ENCODE measurements at places on chromosomes 2 and 18.

GRCh38 chr2:160868891-160869290 lies 291.3 kb upstream of the TANK start:
- H3K4me3 ChIP-seq: no peak overlapping the region
- no peak overlapping the region for H3K27ac ChIP-seq
- peaks cover 16% of the 10 kb centered on the region for H3K4me1 ChIP-seq
- DNase-seq: no peak
- H3K36me3 ChIP-seq: no peaks in the 10 kb centered on the region
- H3K27me3 ChIP-seq: no peaks in the 10 kb centered on the region

DNA sequence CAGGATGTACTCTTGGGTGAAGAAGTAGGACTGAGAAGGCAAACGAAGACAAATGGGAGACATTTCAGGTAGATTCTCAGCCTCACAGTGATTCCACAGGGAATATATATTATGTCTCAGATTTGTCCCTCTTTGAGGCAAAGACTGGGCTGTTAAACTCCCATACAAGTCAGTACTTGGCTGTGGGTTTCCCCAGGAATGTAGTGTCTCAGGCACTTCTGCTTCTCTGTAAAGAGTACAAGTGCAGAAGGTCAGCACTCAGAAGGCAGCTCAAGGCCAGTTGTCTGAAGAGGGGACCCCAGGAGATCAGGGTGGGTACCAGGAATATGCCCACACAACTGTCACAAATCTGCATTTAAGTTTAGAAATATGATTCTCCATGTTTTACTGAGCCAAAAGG lies 39.9 kb upstream of the COBLL1 start:
- no peaks in the 10 kb centered on the region for H3K4me1 ChIP-seq
- DNase-seq: no peak
- H3K4me3 ChIP-seq: no peak overlapping the region

- no peak overlapping the region for H3K4me3 ChIP-seq
- no peak for DNase-seq
- no peak overlapping the region for H3K27ac ChIP-seq
- no peaks in the 10 kb centered on the region for H3K36me3 ChIP-seq
- no peaks in the 10 kb centered on the region for H3K4me1 ChIP-seq
These were observed 593.6 kb downstream of the TMX3 start for GRCh38 chr18:68121308-68121707.

GRCh38 chr2:223920109-223920508 lies 25.0 kb downstream of the WDFY1 start:
- no peaks in the 10 kb centered on the region for H3K36me3 ChIP-seq
- no peak overlapping the region for H3K4me3 ChIP-seq
- no peak for DNase-seq
- H3K27ac ChIP-seq: no peak overlapping the region

- no peaks in the 10 kb centered on the region for H3K36me3 ChIP-seq
- H3K27me3 ChIP-seq: no peaks in the 10 kb centered on the region
- DNase-seq: no peak
- H3K27ac ChIP-seq: peak overlapping the region; percentile 56
- no peak overlapping the region for H3K4me3 ChIP-seq
- peaks cover 23% of the 10 kb centered on the region for H3K4me1 ChIP-seq
These were observed 29.8 kb downstream of the TOGARAM2 start for GRCh38 chr2:29010946-29011345.

DNA sequence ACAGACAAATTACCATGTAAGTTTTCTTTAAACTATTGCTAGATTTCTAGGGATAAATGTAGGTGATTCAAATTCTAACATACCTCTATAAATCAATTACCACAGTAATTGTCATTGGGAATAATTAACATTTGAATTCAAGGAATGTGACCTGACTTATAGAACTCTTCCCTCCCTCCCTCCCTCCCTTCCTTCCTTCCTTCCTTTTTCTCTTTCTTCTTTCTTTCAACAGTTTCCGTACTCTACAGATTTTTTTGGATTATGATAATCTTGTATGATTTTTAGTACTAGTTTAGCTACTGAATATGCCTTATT lies 18.2 kb upstream of the FTCDNL1 start:
- no peak overlapping the region for H3K27ac ChIP-seq
- no peak for DNase-seq
- no peaks in the 10 kb centered on the region for H3K4me1 ChIP-seq
- no peaks in the 10 kb centered on the region for H3K36me3 ChIP-seq

DNA sequence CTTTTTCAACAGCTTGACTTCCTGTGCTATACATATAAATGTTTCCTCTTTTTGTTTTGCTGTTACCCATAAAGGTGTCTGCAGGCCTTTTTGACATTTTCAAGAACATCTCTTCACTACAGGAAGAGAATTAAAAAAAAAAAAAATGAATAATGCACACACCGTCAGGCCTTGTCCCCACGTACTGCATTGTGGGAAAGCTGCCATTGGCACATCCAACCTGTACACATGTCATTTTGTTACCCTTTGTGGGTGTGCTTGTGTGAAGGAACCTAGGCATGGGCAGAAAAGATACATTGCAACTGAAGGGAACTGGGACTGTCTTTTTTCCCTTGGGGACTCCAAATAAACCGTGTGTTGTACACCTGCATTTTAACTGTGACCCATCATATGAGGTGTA lies 16.8 kb upstream of the TMEM37 start:
- no peak overlapping the region for H3K27ac ChIP-seq
- H3K27me3 ChIP-seq: no peaks in the 10 kb centered on the region
- no peaks in the 10 kb centered on the region for H3K4me1 ChIP-seq

DNA sequence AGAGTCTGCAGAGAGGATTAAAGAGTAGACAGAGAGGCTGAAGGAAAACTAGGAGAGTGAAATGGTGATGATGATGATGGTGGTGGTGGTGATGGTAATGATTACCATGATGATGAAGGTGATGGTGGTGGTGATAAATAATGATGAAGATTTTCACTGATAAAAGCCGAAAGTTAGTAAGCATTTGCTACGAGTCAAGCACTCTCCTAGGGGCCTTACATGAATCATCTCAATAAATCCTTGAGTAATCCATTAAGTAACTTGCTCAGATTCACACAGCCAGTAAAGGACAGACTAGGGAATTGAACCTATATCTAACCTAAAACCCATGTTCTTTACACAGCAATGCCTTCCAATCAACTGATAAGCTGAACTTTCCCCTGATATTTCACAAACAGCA lies 106.7 kb upstream of the PGAP1 start:
- no peak for DNase-seq
- H3K36me3 ChIP-seq: no peaks in the 10 kb centered on the region
- H3K4me1 ChIP-seq: peaks cover 8% of the 10 kb centered on the region
- H3K4me3 ChIP-seq: no peak overlapping the region
- no peak overlapping the region for H3K27ac ChIP-seq

DNA sequence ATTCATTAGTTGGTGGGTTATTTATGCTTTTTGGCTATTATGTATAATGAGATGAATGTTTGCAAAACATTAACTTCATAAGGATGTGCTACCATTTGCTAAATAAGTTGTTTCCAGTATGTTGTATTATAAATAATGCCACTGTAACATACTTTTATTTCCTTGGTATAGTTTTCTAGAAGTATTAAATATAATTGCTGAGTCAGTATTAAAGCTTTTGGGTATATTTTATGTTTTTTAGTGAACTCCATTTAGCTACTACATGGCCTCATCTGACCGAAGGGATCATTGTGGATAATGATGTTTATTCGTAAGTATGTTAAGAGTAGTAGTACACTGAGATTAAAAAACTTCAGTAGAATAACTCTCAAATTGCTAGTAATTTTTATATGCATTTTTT lies 73.8 kb downstream of the RAB3GAP1 start:
- no peaks in the 10 kb centered on the region for H3K27me3 ChIP-seq
- H3K4me3 ChIP-seq: no peak overlapping the region
- no peak for DNase-seq
- H3K36me3 ChIP-seq: peaks cover 39% of the 10 kb centered on the region

DNA sequence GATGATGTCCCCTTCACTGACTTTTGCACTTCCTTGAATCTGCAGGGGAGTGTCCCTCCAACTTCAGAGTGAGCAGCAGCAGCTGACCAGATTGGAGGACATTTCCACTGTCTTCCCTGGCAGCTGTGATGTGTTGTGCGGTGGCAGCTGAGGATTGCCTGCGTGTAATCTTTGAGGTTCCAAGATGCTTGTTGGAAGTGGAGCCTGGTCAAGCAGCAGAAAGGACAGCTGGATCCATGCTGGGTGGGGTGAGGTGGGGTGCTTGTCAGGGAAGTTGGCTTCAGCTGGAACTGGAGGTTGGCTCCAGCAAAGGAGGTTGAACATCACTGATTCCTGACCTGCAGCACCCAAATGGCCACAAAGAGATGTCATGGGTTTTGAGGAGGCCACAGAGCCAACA lies 64.8 kb downstream of the ST3GAL5 start:
- H3K4me1 ChIP-seq: peaks cover 11% of the 10 kb centered on the region
- no peak overlapping the region for H3K4me3 ChIP-seq
- no peaks in the 10 kb centered on the region for H3K36me3 ChIP-seq
- no peaks in the 10 kb centered on the region for H3K27me3 ChIP-seq
- no peak for DNase-seq

GRCh38 chr2:67242456-67242855 lies 154.7 kb upstream of the ETAA1 start:
- H3K36me3 ChIP-seq: no peaks in the 10 kb centered on the region
- no peaks in the 10 kb centered on the region for H3K4me1 ChIP-seq
- no peak overlapping the region for H3K27ac ChIP-seq
- no peak for DNase-seq
- H3K4me3 ChIP-seq: no peak overlapping the region

- H3K27ac ChIP-seq: peak overlapping the region; percentile 45
- no peaks in the 10 kb centered on the region for H3K27me3 ChIP-seq
- no peak overlapping the region for H3K4me3 ChIP-seq
- peaks cover 31% of the 10 kb centered on the region for H3K4me1 ChIP-seq
- no peaks in the 10 kb centered on the region for H3K36me3 ChIP-seq
These were observed 27.2 kb downstream of the EIF2AK3 start for GRCh38 chr2:88600038-88600465.

- H3K4me3 ChIP-seq: no peak overlapping the region
- H3K27ac ChIP-seq: peak overlapping the region; percentile 51
- DNase-seq: no peak
- no peaks in the 10 kb centered on the region for H3K4me1 ChIP-seq
These were observed 1.2 kb downstream of the SERPINB5 start for GRCh38 chr18:63477968-63478367.

DNA sequence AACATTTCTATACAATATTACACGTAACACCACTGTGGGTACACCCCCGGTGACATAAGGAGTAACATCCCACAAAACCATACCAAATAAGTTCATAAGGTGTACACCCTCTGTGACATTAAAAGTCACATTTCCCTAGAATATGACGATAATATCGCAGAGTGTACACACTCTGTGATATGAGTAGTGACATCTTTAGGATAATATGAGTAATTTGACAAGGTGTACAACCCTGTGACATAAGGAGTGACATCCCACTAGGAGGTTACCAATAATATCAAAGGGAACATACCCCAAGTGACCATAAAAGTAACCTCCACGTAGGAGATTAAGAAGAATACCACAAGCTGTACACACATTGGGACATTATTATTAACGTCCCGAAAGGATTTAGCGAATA lies 24.0 kb upstream of the TEX261 start:
- H3K27ac ChIP-seq: no peak overlapping the region
- no peaks in the 10 kb centered on the region for H3K27me3 ChIP-seq
- no peaks in the 10 kb centered on the region for H3K36me3 ChIP-seq
- no peak overlapping the region for H3K4me3 ChIP-seq
- H3K4me1 ChIP-seq: no peaks in the 10 kb centered on the region

- H3K4me1 ChIP-seq: no peaks in the 10 kb centered on the region
- no peak overlapping the region for H3K27ac ChIP-seq
- peaks cover 6% of the 10 kb centered on the region for H3K36me3 ChIP-seq
- no peak overlapping the region for H3K4me3 ChIP-seq
- no peaks in the 10 kb centered on the region for H3K27me3 ChIP-seq
- no peak for DNase-seq
These were observed 9.3 kb upstream of the KCNIP3 start for GRCh38 chr2:95287806-95288205.

GRCh38 chr2:80186262-80186661 lies 118.3 kb downstream of the LRRTM1 start:
- H3K27me3 ChIP-seq: no peaks in the 10 kb centered on the region
- no peak overlapping the region for H3K27ac ChIP-seq
- H3K4me3 ChIP-seq: no peak overlapping the region
- no peaks in the 10 kb centered on the region for H3K36me3 ChIP-seq

DNA sequence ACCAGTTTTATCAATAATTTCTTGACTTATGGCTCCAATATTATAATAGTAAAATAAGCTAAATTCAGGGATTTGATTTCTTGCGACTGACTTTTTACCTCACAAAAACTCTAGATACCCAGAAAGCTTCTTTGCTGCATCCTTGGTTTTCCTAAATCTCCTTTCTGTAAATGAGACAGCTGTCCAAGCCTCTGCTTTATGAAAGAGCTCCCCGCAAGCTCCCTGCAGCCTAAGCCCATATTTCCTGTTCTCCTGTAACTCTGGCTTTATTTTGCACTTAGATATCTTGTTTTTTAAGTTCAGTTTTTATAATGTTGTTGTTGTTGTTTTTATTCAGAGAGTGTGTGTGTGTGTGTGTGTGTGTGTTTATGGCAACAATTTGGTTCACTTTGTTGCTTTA lies 361.7 kb upstream of the PKDCC start:
- no peak overlapping the region for H3K4me3 ChIP-seq
- no peak for DNase-seq
- H3K36me3 ChIP-seq: no peaks in the 10 kb centered on the region
- H3K27me3 ChIP-seq: no peaks in the 10 kb centered on the region
- H3K27ac ChIP-seq: no peak overlapping the region

Data from vagina (tissue), 2 donors.